NK-92 treated with Interleukin-12 subunit alpha and Interleukin-12 subunit beta, amount 100 ng/mL, for 24 hours (cell line): ENCODE measurements at places on chromosomes 4 and X.

DNA sequence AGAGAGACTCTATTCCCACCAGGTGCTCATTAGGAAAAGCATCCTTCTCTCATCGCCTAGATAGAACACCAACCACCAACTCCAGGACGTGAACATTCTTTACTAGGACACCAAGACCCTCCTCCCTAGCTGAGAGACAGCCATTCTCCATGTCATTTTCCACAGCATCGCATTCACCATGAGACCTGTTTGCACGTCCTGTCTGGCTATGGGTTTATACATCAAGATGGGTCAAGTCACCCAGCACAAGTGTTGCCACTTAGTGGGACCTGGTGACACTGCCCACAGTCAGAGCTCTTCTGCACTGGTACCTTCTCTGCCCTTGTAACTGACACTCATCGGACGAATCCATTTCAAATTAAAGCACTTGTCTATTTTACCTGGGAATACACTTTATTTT lies 17.5 kb downstream of the LRP2BP start:
- DNase-seq = no peak

GRCh38 chr4:172152284-172152683 lies 339.1 kb downstream of the GALNTL6 start:
- DNase-seq = no peak

- peak; percentile 28 for DNase-seq
Observed at GRCh38 chr4:81466841-81467671, 4.7 kb downstream of the RASGEF1B start.

DNA sequence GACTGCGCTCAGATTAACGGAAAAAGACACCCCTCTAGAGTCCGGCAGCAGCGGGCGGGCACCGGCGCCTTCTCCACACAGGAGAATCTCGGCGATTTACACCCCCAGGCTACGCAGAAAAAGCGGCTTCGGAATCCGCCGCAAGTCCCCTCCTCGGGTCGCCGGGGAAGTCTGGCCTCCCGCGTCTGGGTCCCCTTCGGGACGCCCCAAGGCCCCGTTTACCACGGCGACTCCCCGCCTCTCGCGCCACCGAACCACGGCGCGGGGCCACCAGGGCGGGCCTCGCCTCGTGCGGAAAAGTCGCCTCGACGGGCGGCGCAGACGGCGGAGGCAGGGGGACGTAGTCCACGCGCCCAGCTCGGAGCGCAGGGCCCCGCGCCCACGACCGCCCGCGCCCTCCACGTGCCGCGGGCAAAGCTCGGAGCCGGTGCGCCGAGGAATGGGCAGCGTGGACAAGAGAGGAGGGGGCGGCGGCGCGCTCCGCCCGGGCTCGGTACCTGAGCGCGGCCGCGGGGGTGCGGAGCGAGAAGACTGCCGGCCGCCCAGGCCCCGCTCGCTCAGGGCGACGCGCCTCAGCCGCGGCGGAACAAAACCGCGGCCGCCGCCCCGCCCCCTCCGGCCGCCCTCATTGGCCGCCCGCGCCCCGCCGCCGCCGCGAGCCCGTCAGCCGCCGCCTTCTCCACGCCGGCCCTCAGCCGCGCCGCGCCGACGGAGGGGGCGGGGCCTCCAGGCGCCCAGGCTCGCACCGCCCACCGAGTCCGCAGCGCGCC lies at the start of gene FAM53A:
TSS of gene FAM53A (minus strand) at position 578 of the 770 bp plus-strand sequence. CDS start 15,572 bp downstream, outside the sequence.
- DNase-seq = no peak

- no peak for DNase-seq
Observed at GRCh38 chrX:18886005-18886343, 97.9 kb downstream of the PHKA2 start.
